ENCODE measurements at places on chromosomes 1 and 21. TPM values are rescaled to one million over a fixed set of nuclear protein-coding genes. Genes with fewer than 3 reads are reported as not detected.

- no peak for DNase-seq
Measured at GRCh38 chr1:26148887-26149286, 10.0 kb upstream of the FAM110D start.

DNA sequence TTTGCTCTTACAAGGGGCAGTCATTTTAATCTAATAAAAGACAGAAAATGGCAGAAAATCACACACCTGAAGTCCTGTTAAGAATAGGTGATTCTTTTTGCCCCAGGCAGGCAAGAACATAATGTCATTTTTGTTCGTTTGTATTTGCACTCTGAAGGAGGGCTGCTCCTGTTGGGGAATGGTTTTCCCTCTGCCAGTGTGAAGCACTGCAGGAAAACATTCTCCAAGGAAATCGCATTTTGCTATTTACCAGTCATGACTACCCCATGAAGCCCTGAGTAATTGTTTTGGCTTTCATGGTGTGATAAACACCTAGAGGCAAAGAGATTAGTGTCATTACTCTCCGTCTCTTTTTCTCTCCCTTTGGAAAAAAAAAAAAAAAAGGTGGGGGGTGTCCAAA, 345.5 kb downstream of the NTNG1 start:
- no peak for DNase-seq

DNA sequence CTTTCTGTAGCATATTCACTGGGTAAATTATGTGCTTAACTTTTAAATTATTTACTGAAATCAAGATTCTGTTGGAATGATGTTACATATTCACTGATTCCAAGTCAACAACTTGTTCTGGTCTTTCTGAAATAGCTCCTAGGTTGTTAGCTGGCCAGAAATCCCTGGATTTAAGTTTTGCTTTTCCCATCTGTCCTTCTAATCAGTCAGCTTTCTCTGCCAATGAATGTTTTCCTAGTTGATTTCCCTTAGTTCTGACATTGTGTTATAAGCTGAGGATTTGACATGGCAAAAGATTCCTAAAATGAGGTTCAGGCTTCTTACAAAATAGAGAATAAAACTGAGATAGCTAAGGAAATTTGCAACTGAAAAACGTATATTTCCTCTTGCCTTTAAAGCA, 1479.6 kb downstream of the MRPL39 start:
- no peak for DNase-seq

DNA sequence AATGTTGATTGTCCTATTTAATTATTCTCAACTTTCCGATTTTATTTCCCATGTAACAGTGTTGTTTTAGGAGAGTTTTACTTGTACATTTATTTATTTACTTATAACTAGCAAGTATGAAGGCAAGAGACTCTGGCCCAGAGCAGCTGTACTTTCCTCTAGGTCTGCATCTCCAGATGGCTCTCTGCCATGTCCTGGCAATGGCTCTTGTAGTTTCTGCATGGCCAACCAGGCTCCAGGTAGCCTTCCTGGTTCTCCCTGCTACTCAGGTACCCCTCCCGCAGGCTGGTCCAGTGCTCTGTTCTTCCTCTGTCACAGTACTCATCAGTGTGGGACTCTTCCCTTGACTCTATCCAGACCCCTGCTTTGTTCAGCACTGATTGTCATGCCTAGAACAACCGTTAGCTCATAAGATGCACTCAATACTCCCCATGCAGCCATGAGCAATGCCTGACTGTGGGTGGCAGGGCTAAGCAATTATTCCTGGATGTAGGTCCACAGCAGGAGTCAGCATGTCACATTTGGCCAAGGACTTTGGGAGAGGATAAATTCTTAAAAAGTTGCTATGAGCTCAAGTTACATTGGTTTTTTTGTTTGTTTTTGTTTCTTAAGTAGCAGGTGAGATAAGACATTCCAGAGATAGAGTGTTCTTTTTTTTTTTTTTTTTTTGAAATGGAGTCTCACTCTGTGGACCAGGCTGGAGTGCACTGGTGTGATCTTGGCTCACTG, 10.9 kb upstream of the IL20 start:
- no peak for DNase-seq

GRCh38 chr1:185062710-185063370, 17.5 kb downstream of the RNF2 start:
- DNase-seq, result no peak

- no peak for DNase-seq
Measured at GRCh38 chr1:220032911-220033310, 13.4 kb downstream of the EPRS1 start.

DNA sequence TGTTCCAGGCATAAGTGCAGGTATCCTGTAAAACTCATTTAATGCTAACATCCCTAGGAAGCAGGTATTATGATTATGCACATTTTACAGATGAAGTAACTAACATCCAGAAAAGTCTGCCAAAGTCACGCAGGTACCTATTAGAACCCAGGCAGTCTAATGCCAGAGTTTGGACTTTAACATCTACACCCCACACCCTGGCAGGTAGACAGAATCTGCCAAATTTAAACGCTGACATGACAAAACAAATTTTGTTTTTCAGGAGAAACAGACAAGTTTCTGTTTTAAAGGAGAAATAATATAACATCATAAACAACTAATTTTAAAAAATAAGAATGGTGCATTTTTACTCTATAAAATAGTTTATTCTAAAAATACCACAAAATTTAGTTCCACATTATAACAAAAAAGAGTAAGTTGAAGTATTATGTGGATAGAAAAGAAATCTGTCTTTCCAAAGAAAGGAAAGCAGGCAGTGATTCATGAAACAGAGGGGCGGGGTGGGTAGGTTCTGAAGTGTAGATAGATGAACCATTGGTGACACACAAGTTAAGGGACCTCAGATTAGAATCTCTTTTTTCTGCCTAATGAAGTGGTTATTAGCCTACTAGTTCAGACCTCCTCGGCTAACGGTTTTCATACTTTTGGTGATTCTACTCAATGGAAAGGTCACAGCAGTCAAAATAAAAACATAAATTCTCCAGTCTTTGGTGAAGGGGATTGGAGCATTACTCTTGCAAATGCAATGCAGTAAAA, 1.7 kb downstream of the ASPM start:
- no peak for DNase-seq

DNA sequence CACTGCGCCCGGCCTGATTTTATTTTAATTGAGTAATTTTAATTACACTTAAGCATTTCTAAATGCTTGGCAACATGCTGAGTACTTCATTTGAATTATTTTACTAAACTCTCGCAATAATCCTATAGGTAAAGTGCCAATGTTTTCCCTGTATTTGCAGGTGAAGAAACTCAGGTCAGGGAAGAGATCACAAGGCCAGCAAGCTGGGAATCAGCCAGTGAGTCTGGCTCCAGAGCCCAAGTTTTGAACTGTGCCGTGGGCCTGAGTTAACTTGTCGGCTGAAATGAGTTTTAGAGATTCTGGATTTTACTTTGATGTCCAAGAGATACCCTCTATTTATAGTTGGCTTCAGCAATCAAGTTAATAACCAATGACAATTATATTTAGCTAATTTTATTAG, 141.4 kb downstream of the CNIH3 start:
- DNase-seq, result no peak

DNA sequence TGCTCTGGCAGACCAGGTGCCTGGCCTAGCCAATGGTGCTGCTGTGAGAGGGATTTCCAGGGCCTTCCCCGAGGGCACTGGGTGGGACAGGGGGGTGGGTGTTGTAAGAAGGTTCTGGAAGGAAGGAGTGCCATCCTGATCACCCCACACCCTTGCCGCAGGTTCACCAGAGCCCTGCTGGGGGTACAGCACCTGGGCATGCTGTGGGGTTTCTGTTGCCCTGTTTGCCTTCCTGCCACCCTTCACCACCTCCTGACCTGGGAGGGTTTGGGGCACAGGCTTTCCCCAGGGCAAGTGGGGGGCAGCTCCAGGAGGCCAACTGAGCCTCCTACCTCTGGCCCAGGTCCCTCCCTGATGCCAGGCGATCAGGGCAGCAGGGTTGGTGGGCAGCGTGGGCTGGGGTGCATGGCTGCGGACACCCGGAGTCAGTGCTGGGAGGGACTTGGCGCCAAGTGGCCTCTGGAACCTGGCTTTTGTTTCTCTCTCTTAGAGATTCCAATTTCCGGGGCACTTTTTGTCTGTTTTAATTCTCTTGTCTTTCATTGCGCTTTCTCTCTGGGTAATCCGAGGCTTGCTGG, 318.8 kb downstream of the PTPRU start:
- no peak for DNase-seq

- no peak for DNase-seq
Measured at GRCh38 chr1:117271129-117271528, 60.4 kb upstream of the VTCN1 start.

DNA sequence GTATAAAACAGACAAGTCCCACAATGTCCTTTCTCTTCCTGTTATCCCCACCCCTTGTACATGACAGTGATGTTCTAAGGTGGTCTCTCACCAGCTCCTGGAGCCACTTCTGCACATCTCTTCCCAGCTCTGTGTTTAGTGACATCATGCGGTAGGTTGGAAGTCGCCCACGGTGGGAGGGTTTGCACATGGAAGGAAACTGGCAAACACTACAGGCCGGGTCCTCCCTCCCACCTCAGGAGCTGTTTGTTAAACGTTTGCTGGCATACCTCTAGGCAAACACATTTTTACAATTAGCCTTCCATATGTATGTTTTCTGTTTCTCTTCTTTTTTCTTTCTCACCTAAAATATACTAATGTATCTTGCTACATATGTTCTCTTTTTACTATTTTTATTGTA, 107.4 kb downstream of the PCBP3 start:
- no peak for DNase-seq

DNA sequence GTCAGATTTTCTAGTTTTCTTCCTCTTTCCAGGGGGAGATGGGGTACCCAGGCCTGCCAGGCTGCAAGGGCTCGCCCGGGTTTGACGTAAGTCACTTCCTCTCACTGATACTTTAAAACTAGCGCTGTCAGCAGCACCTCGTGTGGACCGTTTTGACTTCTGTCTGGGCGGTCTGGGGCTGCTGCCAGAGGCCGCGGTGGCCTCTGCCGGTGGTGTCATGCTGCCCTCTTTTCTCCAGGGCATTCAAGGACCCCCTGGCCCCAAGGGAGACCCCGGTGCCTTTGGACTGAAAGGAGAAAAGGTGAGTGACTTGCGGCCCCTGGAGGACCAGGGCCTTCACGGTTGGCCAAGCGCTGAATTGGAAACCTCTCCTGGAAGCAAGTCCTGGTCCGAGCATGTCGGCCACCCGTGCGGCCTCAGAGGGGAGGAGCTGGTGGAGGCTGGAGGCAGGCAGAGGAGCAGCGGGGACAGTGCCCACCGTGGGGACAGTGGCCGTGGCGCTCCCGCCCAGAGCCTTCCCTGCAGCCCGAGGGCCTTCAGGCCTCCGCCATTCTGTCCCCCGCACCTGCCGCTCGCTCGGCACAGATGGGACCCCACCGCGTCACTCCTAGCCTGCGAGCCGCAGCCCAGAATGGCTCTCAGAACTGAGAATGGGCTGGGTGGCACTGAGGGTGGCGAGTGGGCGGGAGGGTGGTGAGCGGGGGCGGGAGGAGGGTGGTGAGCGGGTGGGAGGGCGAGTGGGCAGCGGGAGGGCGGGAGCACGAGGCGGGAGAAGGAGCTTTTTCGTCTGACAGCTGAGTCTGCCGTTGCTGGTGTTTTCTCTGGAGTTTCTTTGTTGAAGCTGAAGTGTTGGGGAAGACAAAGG, 9.4 kb downstream of the COL6A1 start:
- no peak for DNase-seq

DNA sequence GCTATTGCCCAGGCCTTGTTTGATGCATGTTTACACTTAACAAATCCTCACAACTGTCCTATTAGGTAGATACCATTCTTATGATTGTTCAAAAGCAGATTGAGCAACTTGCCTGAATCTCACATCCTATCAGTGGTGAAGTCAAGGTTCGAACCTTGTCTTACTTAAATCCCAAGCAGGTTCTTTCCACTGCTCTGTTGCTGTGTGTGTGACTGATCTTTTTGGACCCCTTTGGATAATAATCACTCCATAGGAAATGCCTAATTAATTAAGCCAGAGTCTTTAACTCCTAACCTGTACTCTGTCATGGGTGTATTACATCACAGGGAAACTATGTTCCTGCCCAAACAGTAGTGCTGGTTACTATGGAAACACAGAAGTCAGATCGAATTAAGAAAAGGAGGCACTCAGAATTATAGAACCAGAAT, 84.2 kb downstream of the SPATA46 start:
- no peak for DNase-seq

GRCh38 chr1:7108251-7108650, 323.0 kb downstream of the CAMTA1 start:
- no peak for DNase-seq

DNA sequence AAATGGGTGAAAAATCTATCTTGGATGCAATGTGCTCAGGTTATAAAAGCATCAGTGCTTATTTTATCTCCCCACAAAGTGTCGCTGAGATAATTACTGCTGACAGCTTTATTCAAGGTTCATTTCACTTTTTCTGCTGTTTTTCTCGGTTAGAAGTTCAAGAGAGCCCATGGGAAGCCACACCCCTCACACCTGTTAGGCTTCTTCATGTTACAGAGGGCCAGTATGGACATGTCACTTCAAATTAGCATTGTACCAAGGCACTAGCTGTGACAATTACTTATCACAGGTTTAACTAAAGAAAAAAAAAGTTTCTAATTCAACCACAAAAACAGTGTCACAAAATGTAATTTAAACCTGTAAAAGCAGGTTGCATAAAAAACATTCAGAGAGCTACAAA, 187.3 kb upstream of the DMRTA2 start:
- DNase-seq, result no peak

DNA sequence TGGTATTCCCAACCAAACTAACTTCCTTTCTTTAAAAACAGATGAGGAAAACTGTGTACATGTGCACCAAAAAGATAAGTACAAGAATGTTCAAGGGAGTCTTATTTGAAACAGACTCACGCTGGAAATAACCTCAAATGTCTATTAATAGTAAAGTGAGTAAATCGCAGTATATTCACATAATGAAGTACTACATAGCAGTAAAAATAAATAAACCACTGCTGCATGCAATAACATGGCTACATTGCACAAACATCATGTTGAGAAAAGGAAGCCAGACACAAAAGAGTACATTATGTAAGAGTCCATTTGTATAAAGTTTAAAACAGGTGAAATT, 5.2 kb upstream of the DENND2D start:
- DNase-seq, result no peak

The PGBD5 gene
- 3.2 TPM for total RNA-seq

The CRABP2 gene
- total RNA-seq, result 0.14 TPM

The FLG2 gene
- total RNA-seq, result not detected

The FMO3 gene
- 11.1 TPM for total RNA-seq

The FCGR3A gene
- 70.1 TPM for total RNA-seq
